Vagina (tissue), 2 donors: ENCODE measurements at places on chromosomes 6 and 20. TPM values are rescaled to one million over a fixed set of nuclear protein-coding genes. Genes with fewer than 3 reads are reported as not detected.

The BEND6 gene
- total RNA-seq, result 1.5 TPM

The PAK5 gene
- 0.25 TPM for total RNA-seq

DNA sequence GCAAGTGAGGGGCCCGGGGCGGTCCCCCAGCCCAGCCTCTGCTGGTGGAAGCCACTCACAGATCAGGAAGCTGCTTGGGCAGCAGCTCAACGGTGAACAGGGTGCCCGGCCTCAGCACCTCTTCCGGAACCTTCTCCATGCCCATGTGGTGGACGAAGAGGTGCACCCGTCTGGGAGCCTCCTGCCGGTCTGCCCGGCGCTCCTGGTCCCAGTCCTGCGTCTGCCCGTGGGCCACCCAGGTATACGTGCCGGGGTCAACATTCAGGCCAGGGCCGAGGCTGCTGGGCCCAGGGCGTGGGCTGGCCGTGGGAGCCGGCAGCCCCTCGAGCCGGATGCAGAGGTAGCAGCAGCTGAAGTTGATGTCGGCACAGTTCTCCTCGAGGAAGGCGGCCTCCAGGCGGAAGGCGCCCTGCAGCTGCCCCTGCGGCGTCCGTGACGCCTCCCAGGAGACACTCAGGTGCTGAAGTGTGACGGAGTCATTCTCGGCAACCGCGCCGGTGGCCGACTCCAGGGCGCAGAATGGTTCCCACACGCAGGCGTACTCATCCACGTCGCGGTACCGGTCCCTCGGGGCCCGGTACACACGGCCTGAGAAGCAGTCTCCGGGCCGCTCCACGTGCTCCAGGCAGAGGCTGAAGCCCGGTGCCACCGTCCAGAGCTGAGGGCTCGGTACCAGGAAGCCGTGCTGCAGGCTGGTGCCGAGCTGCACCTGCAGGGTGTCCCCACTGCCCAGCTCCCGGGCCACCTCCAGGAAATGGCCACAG, 8.7 kb downstream of the FNDC11 start:
- DNase-seq, result no peak

- no peak for DNase-seq
Observed at GRCh38 chr6:111922454-111923297, 49.4 kb upstream of the FYN start.

DNA sequence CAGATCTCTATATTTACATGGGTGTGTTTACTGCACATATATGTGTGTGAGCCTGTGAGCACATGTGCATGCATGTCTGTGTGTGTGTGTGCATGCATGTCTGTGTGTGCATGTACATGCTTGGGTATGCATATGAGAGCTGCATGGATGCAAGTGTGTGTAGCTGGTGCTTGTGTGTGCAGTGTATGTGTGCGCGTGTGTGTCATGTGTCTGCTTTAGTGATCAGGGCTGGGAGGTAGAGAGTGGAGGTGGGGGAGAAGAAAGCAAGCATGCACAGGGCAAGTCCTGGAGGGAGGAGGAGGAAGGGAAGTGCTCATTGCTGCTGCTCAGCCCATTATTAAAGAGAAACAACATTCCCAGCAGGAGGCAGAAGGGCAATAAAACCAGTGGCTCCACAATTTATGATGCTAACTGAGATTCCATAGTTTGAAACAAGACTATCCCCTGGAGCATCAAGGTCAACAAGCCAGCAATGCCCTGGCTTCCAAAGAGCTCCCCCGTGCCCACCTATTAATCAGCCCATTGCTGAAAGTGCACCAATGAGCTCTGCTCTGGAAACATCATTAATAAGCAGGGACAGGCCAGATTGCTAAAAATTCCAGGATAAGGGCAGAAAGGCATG, 414.0 kb downstream of the MAFB start:
- no peak for DNase-seq

The VSX1 gene
- total RNA-seq, result not detected

DNA sequence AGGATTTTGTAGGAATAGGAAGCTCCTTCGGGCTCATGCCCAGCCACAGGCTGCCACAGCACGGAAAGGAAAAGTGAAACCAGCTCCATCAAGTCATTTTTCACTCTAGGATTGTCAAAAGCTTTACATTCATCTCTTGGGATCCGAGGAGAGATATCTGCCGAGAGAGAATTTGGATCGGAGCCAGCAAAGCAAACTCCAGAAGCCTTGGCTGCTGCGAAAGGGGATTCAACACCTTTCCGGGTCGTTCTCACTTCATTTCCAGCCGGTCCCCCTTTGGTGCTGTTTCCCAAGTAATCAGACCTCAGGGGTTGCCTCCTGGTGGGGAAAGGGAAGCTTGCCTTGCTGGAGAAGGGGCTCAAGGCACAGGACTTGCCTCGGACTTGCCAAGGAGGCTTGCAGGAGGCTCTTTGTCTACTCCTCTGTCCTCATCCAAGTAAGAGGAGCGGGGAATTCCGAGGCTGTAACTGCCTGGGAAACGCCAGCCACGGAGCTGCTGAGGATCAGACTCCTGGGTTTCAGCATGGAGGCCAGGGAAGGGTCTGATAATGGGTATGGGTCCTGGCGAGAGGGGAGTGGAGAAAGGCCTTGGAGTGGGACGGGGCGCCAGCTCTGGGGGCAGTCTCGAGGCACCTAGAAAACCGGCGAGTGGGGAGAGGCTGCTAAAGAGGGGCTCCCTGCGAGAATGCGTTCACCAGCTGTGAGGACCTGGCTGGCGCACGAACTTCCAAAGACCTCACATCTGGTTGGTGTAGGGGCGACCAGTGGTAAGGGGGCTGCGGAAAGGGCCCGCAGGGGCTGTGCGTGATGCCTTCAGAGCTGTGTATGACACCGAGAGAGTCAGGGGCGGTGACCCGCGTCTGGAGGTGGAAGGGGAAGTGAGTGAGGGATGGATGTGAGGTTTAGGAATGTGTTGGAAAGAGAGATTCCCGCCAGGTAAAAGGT, 702 bp downstream of the ETV7 start:
- no peak for DNase-seq

DNA sequence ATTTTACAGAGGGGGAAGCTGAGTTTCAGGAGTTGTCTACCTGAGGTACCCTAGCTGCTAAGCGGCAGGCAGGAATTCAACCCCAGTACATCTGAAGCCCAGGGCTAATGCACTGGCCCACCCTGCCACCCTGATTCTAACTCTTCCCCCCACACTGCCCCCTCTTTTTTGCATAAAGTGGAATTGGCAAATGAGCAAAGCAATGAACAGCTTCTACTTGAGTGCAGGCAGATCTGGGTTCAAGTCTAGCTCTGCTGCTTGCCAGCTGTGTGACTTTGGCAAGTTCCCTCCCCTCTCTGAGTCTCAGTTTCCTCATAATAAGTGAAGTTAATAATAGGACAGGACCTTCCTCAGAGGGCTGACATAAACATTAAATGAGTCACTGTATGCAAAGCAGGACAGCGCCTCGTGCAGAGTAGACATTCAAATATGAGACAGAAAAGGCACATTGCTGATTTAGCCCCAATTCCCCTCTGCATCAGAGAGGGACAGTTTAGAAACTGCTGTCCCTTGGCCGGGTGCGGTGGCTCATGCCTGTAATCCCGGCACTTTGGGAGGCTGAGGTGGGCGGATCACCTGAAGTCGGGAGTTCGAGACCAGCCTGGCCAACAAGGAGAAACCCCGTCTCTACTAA, 4.7 kb downstream of the ADA start:
- no peak for DNase-seq

GRCh38 chr6:135071541-135071940, 16.9 kb upstream of the HBS1L start:
- no peak for DNase-seq

The FILIP1 gene
- total RNA-seq, result 3.2 TPM

The MOXD1 gene
- 16.0 TPM for total RNA-seq

The POM121L2 gene
- total RNA-seq, result not detected

The PRSS35 gene
- total RNA-seq, result not detected

DNA sequence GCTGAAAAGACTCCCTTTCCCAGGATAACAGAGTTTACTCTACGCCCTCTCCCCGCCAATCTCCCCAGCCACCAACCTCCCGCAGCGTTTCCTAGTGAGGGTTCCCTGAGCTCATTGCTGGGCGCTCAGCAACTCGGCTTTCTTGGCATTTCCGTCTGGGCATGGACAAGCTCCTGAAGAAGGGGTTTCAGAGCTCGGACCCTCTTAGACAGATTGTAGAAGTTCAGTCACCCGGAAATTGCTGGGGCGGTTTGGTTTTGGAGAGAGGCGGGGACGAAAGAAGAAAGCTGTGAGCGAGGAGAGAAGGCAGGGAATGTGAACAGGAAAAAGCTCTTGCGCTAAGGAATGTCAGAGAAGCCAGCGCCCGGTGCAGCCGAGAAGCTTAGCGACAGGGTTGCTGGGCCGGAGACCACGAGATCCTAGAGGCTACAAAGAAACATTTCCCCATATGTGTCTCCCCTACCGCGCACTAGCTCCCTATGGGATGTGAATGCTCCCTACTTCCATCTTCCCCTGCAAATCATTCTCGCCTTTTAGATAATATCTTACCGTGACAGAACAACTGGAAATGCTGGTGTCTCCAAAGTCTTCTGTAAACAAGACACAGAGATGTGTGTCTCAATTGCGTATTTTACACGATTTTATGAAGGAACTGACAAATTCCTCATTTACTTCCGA, 15.8 kb downstream of the POM121L2 start:
- no peak for DNase-seq

- DNase-seq, result no peak
Observed at GRCh38 chr20:3224681-3225421, 14.1 kb downstream of the SLC4A11 start.

The DNAH8 gene
- not detected for total RNA-seq

DNA sequence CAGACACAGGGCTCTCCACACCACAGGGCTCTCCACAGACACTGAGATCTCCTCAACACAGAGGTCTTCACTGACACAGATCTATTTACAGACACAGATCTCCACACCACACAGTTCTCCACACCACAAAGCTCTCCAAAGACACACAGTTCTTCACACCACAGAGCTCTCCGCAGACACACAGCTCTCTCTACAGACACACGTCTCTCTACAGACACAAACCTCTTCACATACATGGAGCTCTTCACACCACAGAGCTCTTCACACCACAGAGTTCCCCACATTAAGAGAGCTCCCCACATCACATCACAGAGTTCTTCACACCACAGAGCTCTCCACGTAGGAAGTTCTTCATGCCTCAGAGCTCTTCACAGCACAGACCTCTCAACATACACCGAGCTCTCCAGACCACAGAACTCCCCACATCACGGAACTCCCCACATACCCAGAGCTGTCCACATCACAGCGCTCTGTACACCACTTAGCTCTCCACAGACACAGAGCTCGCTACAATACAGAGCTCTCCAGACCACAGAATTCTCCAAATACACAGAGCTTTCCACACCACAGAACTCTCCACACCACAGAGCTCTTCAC, 53.9 kb downstream of the ERMARD start:
- no peak for DNase-seq

The SOX4 gene
- total RNA-seq, result 11.5 TPM

DNA sequence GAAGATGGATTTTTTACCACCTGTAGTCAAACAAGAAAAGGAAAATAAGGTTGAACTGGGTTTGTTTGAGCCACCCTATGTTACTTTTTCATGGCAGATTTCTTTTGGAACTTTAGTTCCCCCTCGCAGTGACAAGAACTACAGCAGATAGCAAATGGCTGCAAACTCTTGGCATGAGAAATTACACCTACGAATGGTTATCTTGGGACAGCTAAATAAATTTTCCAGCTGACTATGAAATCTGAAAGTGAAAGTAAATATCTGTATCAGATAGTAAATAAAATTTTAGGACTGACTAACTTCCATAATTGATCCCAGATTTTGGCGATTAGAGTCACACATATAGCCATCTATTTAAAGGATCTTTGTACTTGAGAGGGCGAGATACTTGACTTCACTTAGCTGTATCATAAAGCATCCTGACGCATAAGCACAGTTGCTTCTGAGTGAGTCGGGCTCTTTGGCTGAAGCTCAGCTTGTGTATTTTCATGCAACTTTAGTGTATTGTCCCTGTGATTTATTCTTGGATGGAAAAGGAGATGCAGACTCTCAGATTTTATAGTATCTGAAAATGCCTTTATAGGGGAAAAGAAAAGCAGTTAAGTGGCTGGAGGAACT, 125.3 kb upstream of the B3GAT2 start:
- no peak for DNase-seq

DNA sequence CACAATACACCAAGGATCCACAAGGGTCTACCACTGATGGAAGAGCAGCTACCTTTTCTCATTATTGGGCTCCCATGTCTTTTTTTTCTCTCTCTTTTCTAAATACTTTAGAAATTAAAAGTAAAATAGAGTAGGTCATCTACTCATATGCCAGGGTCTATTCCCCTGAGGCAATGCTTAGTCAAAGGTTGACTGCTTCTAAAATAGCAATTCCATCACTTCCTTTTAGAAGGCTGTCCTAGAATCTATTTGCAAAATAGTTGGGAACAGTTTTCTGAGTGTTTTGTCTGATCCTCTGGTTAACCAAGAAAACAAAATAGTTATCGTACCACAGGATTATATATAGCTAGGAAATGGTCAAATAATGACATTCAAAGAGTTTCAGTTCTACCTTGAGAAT, 174.1 kb downstream of the COL21A1 start:
- DNase-seq, result no peak

DNA sequence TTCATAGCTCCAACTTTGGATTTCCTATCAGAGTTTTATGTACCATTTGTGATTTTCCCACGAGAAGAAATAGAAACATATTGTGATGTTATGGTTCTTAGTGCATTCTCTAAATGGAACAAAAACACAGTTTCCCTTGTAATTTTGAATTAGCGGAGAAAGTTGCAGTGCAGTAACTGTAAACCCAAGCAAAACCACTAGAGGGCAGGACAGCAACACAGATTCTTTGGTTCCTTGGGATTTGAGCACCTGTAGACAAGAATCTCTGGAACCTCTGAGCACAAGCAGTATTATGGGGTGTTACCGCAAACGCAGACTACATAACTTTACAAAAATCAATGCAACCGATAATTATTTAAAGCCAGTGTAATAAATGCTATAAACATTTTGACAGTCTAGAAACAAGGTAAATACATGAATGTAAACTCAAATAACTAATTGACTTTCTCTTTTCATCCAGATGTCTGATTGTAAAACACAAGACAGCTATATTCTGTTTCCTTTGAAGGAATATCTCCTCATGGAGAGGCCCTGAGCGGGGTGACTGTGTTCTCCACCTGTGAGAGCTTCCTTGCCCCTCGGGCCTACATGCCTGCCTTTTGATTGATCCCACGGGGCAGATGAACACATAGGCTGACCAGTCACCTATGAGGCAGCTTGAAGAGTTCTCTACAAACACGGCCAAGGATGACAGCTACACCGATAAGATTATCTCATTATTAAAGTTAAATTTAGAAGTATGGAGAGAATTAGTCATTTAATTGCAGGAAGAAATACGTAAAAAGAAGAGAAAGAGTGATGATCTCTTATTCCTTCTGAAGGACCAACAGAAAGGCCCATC, 67.5 kb upstream of the COL21A1 start:
- DNase-seq, result no peak

DNA sequence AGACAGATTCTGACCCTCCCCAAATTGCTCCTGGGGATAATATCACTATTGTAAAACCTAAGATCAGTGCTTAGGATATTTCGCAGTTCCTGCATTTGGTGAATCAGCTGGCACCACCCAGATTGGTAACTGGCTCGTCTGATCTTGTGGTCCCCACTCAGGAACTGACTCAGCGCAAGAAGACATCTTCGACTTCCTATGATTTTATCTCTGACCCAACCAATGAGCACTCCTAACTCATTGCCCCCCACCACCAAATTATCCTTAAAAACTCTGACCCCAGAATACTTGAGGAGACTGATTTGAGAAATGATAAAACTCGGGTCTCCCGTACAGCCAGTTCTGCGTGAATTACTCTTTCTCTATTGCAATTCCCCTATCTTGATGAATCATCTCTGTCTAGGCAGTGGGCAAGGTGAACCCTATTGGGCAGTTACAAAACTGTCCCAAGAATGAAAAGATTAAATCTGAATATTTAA, 55.7 kb upstream of the PRND start:
- no peak for DNase-seq

The CDH4 gene
- total RNA-seq, result 0.25 TPM
